ENCODE measurements at places on chromosomes 7 and 10. TPM values are rescaled to one million over a fixed set of nuclear protein-coding genes. Genes with fewer than 3 reads are reported as not detected.

The ODAD2 gene
- polyA plus RNA-seq: 1.3 TPM

The TMEM60 gene
- polyA plus RNA-seq: 43.1 TPM

DNA sequence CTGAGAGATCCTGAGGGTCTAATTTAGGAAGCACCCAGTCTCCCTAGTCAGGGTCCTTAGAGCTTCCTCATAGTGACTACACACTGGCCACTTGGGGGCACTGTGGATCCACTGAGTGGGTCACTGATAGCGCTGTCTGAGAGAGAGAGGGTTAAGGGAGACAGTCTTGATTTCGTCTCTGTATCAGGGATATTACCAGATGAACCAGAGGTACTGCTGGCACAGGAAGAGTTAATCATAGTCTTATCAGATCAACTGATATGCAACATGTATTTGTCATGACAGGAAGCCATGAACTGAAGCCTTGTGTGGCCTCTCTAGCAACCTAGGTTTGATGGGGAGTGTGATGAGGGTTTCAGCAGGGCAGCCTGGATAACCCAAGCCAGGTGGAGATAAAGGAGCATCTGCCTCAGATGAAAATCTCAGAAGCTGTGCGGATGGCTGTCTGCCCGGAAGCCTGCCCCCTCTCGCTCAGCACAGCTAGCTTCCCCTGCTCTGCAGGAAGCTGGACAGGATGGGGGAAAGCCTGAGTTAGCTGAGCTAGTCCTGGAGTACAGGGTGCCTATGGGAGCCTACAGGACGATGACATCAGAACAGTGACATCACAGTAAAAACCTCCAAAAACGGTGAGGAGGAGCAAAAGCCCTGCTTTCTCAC is 214.0 kb upstream of the PRSS1 start:
- DNase-seq: peak; percentile 69

- no peak for DNase-seq
Observed at GRCh38 chr10:119208553-119208940, 1.2 kb downstream of the GRK5 start.

DNA sequence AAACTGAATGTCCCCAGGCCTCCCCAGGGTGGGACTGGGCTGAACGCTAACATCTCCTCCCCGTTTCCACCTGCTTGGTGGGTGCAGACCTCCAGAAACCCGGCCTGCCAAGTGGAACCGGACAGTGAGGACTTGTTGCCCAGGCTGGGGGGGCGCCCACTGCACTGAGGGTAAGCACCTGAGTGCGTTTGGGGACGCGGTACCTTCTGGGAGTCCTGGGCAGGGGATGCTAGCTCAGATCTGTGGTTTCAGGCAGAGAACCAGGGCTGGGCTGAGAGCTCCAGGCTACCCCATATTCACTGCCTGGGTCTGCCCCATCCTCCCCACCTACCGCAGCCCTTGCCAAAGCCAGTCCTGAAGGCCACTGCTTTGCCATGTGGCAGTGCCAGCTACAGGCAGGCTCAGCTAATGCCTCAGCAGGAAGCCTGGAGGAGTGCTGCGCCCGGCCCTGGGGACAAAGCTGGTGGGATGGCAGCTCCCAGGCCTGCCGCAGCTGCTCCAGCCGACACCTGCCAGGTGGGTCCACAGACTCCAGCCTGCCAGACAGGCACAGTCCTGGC is 3.5 kb upstream of the ZNF467 start:
- no peak for DNase-seq

- DNase-seq: no peak
Observed at GRCh38 chr7:78427209-78427608, 628.6 kb downstream of the PHTF2 start.

DNA sequence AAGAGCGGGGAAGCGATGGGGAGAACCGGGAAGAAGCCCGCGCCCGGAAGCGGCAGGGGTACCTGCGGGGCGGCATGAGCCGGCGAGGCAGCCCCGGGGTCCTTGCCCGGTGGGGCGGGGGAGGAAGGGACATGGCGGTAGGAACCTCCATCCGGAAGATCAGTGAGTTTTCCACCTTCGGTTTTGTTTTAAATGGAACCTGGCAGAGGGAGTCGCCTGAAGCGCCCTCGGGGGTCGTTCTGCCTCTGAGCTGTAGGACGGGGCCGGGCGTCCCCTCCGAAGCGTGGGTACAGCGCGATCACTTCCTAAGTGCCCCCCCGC is 471 bp downstream of the PFKP start:
- no peak for DNase-seq

DNA sequence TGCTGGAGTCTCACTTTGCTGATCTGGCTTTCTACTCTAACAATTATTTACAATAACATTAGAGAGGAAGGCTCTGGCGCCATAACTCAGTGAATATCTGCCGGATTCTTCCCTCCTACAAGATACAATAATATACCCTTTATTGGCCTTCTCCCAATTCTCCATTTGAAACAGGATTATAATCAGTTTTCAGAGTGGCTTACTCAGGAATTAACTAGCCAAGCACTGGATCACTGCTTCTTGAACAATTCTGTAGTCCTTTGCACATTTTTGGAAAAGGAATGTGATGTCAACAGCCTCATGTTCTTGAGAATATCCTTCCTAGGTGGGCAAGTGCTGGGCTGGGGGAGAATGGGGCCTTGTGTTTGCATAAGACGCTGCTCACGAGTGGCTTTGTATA is 125.9 kb downstream of the HIPK2 start:
- no peak for DNase-seq

DNA sequence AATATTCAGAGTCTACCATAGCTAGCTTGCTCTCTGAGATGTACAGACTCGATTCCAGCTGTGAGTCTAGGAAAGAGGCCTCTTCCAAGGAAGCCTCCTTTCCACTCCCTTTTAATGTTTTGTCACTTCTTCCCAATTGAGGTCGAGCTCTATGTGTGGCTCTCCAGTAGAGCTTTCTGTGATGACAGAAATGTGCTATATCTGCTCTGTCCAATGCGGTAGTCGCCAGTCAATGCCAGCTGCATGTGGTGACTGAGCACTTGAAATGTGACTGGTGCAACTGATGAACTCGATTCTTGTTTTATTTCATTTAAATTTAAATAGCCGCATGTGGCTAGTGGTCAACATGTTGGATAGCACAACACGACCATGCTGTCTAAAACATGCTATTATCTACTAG is 387.0 kb upstream of the NRP1 start:
- DNase-seq: no peak

The CCZ1B gene
- 47.1 TPM for polyA plus RNA-seq

The MEIG1 gene
- 0.21 TPM for polyA plus RNA-seq

The OR9A2 gene
- polyA plus RNA-seq: not detected

The BHLHA15 gene
- polyA plus RNA-seq: not detected

GRCh38 chr7:3028758-3029093 is 14.9 kb downstream of the CARD11 start:
- no peak for DNase-seq

DNA sequence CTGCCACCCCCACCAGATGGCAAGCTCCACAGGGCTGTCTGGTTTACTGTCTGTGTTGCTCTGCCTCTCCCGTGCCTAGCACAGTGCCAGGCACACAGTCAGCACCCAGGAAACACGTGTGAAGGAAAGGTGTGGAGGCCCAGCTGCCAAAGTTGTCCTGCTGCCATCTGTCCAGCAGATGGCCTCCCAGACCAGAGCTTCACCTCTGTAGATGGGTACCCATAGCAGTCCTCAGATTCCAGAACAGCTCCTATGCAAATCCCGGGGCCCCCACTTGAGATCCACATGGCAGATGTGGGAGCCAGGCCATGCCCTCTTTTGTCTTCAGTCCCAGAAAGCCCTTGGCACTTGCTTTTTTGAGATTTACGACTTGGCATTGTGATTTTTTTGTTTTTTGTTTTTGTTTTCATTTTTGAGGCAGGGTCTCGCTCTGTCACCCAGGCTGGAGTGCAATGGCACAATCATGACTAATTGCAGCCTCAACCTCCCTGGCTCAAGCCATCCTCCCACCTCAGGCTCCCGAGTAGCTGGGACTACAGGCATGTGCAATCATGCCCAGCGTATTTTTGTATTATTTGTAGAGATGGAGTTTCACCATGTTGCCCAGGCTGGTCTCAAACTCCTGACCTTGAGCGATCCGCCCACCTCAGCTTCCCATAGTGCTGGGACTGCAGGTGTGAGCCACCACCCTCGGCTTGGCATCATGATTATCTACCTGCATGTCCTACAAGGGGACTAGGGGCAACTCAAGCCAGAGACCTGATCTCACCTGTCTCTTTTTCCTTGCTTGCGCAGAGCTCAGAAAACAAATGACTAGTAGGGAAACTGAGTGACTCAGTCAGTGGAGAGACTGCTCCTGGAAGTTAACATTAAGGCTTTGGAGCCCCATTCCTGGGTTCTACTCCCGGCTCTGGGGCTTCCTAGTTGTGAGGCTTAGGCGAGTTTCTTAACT is 16.9 kb upstream of the PALD1 start:
- DNase-seq: peak; percentile 8

The MPP7 gene
- polyA plus RNA-seq: 0.61 TPM

GRCh38 chr7:114860206-114860605 is 61.7 kb upstream of the MDFIC start:
- no peak for DNase-seq

DNA sequence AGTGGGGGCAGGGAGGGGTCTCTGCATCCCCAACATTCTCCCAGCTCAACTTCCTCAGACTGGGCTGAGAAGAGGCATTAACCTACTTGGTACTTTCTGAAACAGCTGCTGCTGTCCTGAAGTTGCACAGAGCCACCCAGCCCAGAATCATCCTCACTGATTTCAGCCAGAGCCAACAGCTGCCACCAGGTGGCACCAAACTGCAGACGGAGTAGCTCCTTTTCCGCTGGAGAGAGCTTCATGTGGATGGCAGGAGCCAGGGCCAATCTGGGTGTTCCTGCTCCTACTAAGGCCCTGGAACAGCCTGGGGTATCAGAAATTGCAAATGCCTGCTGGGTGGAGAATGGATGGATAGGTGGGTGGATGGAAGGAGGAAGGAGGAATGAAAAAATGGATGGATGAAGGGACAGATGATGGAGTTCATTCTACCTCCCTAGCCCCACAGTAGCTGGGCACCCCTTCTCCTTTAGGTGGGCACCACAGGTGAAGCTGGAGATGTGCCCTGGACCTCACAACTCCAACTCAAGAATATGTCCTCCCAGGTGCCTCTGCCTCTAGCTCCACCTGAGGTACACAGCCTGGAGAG is 11.8 kb upstream of the DRGX start:
- peak; percentile 21 for DNase-seq

GRCh38 chr10:33715303-33715975 is 381.0 kb upstream of the NRP1 start:
- DNase-seq: no peak

DNA sequence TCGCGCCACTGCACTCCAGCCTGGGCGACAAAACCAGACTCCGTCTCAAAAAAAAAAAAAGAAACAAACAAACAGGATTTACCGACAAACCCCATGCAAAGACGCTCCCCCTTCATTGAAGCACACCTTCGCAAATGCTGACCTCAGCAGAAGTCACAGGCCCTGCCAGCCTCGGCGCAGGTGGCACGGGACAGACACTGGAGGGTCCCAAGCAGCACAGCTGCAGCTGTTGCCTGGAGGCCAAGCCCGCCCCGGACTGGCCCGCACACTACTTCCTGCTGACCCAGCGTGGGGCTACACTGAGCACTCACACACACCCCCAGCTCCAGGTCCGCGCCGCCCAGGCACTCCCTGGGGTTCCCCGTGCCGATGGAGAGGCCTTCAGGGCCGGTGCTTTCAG is 31.2 kb downstream of the SNX8 start:
- DNase-seq: no peak

The TCAF2 gene
- 2.5 TPM for polyA plus RNA-seq

DNA sequence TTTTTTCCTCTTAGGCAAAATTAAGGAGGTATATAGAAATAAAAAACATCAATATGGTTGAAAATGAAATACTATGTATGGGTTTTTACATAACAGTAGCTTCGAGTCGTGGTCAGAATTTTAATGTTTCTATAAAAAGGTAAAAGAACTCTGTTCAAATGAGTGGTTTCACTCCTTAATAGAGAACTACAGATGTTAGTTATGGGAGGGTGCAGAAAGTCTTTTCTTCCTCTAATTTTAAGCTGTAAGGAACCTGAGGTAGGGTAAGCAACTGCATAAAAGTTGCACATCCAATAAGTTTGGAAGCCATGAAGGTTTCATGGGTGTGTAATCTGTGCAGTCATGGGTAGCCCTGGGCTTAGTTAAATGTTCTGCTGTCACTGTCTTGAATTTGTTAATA is 141.3 kb downstream of the SUGCT start:
- no peak for DNase-seq

DNA sequence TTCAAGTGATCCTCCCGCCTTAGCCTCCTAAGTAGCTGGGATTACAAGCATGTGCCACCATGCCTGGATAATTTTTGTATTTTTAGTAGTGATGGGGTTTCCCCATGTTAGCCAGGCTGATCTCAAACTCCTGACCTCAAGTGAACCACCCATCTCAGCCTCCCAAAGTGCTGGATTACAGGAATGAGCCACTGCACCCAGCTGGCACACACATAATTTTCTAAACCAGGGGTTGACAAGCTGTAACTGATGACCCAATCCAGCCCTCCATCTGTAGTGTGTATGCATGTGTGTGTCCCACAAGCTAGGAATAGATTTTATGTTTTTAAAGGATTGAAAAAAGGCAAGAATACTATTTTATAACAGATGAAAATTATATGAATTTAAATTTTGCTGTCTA is 125.9 kb upstream of the INSYN2A start:
- no peak for DNase-seq

The CLRN3 gene
- polyA plus RNA-seq: not detected

DNA sequence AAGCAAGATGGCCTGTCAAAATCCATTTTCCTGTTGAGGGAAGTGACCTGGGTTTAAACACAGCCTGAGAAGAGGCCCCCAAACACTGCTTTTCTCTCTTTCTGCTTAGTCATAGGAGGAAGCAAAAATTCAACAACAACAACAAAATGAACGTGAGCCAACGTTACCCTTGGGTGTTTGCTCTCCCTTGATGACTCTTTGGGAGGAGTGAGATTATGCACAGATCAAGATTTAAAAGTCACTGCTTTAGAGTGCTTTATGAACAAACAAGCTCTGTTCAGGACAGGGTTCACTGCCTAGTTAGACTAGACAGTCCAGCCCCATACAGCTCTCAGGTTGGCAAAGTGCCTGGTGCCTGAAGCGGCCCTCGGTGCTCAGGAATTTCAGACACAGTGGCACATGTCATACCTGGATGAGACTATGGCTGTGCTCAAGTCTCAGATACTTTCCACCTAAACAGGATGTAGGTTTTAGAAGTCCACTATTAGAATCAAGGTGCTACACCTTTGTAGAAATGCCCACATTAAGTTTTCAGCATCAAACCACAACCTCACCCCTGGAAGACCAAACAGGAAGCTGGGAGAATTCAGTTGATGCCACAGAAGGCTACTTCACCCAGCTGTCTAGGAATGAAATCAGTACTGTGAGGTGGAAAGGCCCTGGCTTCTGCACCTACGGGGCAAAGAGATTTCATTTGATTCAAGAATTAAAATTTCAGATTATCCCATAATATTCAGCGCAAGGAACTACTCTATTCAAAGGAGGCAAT is 38.7 kb downstream of the DENND11 start:
- no peak for DNase-seq

Measured in AG04450 (cell line).